ENCODE measurements at places on chromosomes 16 and 17.

DNA sequence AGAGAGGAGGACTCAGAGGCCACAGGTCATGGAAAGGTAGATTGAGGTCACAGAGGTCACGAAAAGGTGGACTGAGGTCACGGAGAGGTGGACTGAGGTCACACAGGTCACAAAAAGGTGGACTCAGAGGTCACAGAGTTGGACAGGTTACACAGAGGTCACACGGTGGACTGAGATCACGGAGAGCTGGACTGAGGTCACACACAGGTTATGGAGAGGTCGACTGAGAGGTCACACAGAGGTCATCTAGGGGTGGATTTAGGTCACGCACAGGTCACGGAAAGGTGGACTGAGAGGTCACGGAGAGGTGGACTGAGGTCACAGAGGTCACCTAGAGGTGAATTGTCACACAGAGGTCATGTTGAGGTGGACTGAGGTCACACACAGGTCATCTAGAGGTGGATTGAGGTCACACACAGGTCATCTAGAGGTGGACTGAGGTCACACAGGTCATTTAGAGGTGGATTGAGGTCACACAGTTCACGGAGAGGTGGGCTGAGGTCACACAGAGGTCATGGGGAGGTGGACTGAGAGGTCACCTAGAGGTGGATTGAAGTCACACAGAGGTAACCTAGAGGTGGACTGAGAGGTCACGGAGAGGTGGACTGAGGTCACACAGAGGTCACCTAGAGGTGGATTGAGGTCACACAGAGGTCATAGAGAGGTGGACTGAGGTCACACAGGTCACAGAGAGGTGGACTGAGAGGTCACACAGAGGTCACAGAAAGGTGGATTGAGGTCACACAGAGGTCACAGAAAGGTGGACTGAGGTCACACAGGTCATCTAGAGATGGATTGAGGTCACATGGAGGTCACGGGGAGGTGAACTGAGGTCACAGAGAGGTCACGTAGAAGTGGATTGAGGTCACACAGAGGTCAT, 26.7 kb upstream of the JPT2 start:
- DNase-seq, result no peak

DNA sequence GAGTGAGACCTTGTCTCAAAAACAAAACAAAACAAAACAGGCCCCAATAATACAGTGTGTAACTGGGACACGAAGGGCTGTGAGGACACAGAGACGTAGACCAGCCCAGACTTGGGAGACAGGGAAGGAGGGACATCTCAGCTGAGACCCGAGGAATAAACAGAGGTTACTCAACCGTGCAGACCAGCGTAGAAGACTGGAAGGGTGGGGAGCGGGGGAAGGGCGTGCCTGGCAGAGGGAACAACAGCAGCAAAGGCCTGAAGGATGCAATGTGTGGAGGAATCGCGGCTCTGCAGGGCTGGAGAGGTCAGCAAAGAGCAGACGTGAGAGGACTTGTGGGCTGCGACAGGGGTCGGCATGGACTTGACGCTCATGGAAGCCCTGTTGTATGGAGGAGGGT, 11.6 kb upstream of the CES4A start:
- no peak for DNase-seq

DNA sequence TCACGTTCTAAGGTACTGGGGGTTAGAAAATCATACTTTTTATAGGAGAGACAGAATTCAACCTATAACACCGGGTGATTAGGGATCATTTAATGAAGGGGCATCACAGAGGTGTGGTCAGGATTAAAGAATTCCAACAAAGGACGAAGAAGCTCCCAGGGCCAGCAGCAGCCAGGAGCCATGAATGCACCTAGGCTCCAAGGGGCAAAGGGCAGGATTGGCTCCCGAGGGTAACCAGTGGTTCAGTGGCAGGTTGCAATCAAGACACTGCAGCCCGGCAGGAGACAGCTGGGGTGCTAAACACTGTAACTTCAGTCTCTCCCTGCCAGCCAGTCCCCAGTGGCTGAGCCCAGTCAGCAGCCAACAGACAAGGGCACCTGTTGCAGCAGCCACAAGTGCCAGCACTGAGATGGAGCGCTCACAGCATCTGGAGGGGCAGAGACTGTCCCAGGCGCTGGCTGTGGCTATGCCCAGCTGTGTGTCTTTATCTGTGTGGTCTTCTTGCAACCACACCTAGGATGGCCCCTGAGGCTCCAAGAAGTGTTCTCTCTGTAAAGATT, 23.9 kb downstream of the DHRS7C start:
- DNase-seq, result no peak

DNA sequence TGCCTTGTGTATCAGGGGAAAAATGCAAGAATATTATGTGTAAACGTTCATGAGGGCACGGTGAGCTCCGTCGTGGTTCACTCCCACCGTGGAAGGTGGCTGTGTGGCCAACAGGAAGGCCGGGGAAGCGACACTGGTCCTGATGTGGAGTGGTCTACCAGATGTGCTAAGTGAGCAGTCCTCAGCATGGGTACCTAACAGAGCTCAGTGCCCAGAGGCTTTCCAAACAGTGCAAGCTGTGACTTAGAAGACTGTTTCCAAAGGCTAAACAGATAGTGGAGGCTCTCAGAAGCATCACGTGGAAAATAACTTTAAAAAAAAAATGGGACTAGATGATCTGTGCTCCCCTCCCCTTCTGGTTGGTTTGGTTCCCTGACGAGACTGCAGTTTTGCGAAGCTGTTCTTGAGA, 199.3 kb upstream of the CHMP6 start:
- no peak for DNase-seq

DNA sequence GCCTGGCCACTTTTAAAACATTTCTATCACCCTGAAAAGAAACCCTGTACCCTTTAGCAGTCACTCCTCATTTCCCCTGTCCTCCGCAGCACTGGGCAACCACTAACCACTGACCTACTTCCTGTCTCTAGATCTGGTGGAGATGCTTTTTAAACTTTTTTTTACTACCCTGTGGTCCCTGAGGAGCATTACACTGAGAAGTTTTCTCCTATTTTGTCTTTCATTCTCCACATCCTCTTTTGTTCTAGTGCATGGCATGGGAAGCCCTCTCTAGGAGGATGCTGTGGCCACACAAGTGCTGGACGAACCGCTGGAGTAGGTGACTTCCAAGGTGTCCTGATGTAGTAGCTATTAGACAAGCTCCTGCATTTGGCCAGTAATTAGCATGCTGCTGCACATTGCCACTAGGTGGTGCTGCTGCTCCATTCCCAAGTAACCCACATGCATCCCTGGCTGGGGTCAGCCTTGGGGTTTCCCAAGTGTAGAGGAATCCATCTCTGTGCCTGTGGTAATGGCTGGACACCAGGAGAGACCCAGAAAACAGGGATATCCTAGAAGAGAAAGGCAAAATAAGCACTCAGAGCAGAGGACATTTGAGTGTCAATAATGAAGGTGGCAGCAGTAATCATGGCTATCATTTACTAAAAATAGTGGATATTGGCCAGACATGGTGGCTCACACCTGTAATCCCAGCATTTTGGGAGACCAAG, 143.8 kb upstream of the CRHR1 start:
- peak; percentile 53 for DNase-seq

GRCh38 chr16:11160676-11161115, 95.3 kb downstream of the SOCS1 start:
- no peak for DNase-seq

GRCh38 chr17:68260051-68260762, 12.4 kb downstream of the AMZ2 start:
- DNase-seq, result no peak

GRCh38 chr17:79987187-79987934, 48.3 kb downstream of the TBC1D16 start:
- DNase-seq, result no peak

GRCh38 chr17:38881600-38882191, 11.8 kb downstream of the LASP1 start:
- no peak for DNase-seq

GRCh38 chr16:17171250-17172143, 299.3 kb downstream of the XYLT1 start:
- DNase-seq, result no peak

DNA sequence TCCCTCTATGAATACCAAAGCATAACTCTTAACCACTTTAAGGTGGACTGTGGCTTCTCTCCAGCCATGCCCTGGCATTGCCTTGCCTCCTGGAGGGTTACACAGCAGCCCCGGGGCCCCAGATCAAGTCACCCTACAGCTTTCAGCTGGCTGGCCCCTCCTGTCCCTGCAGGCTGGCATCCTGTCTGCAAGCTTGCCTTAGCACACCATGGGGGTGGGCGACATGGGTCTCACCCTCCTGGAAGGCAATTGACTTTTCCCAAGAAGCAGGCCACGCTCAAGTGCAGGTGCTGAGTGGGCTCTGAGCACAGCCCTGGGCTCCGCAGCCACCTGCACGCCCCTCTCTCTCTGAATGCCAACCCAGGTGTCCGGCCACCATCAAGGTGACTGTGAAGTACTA, 25.8 kb upstream of the AKTIP start:
- no peak for DNase-seq

GRCh38 chr16:87219287-87219909, 97.8 kb downstream of the C16orf95 start:
- DNase-seq, result no peak

GRCh38 chr17:43543771-43544575, 2.2 kb downstream of the ETV4 start:
- DNase-seq, result no peak

DNA sequence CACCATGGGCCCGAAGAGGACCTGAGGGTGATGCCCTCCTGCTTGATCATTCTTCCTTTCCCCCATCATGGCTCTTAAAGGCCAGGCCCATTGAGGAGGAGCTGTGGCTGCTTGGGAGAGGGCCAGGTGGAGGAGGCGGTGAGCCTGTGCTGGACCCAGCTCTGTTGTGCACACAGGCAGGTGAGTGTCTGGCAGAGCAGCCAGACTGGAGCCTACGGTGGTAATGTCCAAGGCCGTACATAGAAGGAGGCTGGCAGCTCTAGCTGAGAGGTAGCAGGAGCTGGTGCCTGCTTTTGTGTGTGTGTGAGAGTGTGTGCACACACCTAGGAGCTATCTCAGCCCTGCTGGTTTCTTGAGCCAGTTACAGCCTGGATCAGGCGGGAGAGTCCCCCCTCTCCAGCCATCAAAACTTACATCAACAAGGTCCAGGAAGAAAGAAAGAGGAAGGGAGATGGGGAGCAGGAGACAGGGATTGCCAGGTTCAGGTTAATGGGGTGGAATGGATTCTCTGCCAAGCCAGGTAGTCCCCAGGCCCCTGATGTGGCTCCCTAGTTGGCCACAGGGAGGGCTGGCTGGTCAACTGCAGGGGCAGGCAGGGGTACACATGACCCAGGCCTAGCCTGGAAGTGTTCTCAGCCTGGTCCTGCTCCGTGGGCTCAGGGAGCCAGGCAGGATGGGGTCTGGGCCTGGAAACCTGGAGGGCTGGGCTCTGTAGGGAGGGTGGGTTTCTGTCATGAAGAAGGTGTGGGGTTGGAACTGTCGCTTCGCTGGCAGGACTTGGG, 107.1 kb downstream of the RAP1GAP2 start:
- no peak for DNase-seq

GRCh38 chr17:48544349-48545021, 424 bp downstream of the HOXB2 start:
- no peak for DNase-seq

DNA sequence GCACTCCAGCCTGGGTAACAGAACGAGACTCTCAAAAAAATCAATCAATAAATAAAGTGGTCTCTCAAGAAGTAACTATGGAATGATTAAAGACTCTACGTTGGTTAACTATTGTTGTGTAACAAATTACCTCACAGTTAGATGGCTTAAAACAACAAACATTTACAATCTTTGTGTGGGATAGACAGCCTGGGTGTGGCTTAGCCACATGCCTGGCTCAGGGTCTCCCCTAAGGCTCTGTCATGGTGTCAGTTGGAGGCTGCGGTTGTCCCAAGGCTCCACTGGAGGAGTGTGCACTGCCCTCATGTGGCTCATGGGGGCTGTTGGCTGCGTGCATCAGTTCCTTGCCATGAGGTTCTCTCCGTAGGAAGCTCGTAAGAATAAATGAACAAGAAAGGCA, 294.5 kb downstream of the SNX29 start:
- DNase-seq, result no peak

DNA sequence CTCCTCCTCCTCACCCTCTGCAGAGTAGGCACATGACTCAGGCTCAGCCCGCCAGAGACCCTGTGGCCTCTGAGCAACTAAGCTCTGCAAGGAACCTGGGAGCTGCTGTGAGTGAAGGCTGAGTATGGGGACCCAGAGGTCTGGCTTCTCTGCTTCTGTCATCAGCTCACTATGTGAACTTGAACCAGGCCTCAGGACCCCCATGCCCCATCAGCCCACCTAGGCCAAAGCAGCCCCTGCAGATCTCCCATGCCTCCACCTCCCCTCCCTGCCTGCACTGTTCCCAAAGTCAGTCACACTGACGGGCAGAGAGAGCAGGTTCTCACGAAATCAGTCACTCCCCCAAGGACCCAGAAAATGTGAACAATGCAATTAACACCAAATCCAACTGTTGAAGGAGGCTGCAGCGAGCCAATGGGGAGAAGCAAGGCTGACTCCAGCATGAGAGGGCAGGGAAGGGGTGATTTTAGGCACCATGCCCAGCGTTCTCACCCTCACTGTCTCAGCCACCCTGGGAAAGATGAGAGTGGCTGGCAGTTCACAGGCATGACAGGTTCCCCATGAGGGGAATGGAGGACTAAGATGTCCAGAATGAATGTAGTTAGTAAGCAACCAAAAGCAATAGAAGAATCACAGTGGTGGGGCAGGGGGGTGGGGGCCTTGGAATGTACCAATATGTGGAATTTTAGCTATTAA, 60.6 kb downstream of the BEAN1 start:
- no peak for DNase-seq

DNA sequence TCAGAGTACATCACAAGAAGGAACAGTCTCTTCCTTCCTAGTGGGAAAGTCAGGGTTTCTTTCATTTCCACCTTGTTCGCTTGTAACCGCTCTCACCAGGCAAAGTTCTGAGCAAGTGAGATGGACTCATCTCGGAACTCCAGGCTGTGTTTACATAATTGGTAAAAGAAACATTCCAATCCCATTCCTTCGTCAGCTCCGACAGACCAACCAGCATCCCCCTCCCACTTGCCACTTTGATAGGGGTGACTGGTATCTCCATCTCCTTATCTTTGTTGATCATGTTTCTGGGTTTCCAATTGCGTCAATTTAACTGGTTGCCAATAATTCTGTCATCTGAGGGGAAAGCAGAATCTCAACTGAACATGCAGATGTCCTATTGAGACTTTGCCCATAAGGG, 36.8 kb upstream of the LYRM9 start:
- DNase-seq, result no peak

DNA sequence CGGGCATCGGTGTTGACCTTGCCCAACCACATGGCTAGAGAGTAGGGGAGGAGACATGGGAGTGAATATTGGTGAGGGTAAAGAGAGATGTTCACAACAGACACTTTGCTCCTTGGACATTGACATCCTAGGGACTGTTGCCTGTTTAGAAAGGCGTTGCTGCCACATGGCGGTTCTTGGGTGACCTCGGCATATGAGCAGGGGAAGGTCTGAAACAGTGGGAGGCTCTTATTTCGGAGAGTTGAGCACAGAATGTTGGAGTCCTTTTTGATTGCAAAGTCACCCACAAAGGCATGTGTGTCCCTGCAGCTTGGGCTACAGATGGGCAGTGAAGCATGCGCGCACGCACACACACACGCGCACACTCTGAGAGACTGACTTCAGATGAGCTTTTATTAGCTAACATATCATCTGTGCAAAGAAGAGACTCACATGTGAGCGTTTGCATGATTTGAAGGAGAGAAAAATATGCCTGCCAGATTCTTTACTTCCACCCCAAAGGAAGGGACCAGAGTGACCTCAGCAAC, 104.4 kb downstream of the SHISA9 start:
- DNase-seq, result no peak

GRCh38 chr16:89371386-89371785, 119.0 kb downstream of the ANKRD11 start:
- DNase-seq, result no peak

All from stimulated activated CD8-positive, alpha-beta memory T cell treated with anti-CD3 and anti-CD28 coated beads, Interleukin-4, amount 100 ng/mL, for 1 hour (primary cell).